Stimulated activated CD8-positive, alpha-beta memory T cell treated with anti-CD3 and anti-CD28 coated beads, Interleukin-15, amount 100 ng/mL, for 1 hour (primary cell): ENCODE measurements at places on chromosomes 6 and 20.

DNA sequence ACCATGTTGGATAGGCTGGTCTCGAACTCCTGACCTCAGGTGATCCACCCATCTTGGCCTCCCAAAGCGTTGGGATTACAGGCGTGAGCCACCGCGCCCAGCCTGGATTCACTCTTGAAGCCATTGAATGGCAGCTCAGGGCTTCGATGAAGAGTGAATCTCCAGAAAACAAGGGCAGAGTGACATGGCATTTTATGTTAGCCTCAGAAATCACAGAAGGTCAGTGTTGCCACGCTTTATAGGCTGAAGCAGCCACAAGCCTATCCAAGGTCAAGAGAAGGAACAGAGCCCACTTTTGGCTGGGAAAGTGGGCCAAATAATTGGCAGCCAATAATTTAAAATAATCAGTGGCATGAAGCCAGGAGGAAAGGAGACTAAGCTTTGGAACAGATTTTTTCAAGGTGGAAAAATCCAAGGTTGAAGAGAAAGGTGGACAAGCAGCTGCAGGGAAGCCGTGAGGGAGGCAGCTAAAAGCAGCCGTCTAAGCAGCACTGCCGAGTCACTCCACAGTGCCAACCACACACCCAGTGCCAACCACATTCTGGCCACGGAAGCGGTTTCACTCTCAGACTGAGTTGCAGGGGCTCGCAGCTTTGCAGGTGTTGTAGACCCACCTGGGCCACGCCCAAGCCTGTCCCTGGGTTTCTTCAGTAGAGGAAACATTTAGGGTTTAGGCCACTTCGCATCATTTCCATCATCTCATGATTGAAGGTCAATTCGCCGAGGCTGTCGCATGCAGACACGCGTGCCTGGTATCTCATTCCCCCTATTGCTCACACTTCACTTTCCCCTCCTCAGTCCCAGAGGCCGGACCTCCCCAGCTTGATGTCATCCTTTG is 17.4 kb upstream of the AVP start:
- DNase-seq = no peak

GRCh38 chr6:56220078-56220477 is 27.3 kb downstream of the COL21A1 start:
- DNase-seq = no peak

GRCh38 chr6:108580646-108581045 is 19.9 kb downstream of the FOXO3 start:
- no peak for DNase-seq

GRCh38 chr6:1630212-1630770 is 20.6 kb downstream of the FOXC1 start:
- DNase-seq = no peak

DNA sequence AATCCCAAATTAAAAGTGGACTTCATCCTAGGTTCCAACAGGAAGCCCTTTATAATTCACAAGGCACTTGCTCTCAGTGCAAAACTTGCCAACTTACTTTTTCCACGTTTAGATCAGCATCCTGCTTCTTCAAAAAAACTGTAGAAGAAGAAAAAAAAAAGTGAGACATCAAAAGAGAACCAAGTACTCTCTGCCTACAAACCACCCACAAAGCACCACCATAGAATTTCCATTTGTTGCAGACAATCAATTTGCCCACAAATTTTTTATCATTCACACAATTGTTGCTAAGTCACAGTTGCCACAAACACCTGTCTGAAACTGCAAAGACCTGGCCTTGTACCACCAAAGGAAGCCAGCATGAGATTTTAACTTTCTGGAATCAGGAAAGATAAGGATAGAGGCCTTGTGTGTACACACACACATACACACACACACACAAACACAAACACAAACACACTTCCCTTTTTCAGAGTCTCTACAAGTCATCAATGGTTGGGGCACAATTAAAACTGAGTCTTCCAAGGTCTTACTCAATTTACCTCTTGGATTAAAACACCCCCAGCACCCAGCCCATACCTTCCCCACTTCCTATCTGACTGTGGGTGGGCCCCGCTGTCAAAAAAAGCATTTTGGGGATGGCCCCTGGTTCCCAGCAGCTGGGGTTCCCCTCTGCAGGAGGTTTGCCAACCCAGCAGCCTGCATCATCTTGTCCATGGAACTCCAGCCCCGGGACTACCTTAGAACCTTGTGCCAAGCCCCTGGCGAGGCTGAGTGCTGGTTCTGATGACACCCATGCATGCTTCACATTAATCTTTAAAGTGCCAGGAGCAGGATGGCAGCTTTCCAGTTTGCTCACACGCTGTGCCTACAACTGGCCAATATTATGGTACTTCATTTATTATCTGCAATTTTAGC is 26.5 kb downstream of the FYN start:
- no peak for DNase-seq

DNA sequence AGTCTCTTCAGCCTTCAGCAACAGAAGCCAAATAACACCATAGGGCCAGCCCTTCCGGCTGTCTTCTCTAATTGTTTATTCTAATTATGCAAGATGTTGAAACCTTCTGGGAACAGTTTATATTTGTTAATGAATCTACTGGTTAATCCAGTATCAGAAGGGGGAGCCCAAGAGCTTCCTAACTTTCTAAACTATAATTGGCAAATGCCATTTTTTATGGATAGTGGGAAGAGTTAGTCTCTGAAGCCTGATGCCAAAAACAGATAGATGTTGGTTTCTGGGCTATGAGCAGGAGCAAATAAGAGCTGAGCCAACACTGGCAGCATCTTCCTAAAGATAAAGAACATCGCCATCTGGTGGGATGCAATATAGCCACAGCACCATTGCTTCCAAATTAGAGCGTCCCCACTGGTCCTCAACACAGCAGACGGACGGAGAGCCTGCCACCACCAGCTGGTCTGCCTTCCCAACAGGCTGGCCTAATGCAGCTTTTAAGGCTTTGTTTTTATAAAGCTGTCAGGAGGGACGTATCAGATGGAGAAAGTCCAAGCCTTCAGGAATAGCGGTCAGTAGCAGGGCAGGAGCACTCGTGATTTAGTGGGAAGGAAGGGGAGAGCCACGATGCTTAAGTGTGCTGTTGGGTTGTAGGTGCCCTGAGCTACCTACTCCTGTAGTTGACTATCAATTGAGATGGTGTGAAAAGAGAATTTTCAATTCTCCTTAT is 118.8 kb downstream of the RALGAPA2 start:
- DNase-seq = no peak

GRCh38 chr20:21534886-21535285 is 21.0 kb upstream of the NKX2-2 start:
- no peak for DNase-seq

DNA sequence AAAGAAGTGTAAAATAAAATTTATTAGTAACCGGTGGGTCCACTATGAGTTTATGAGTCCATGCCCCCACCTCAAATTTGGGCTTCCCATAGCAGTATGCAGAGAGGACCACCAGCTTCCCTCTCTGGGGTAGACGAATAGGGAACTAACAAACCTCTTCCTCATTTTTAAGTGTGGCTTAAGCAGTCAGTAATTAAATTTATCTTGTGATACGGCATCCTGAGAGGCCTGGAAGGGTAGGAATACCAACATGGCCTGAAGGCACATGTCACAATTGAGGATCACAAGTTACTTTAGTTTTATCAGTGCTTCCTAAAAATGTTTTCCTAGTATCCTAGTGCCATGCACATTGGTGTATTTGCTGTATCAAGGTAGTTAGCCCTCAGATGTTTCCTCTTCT is 239.9 kb downstream of the HIVEP2 start:
- no peak for DNase-seq

DNA sequence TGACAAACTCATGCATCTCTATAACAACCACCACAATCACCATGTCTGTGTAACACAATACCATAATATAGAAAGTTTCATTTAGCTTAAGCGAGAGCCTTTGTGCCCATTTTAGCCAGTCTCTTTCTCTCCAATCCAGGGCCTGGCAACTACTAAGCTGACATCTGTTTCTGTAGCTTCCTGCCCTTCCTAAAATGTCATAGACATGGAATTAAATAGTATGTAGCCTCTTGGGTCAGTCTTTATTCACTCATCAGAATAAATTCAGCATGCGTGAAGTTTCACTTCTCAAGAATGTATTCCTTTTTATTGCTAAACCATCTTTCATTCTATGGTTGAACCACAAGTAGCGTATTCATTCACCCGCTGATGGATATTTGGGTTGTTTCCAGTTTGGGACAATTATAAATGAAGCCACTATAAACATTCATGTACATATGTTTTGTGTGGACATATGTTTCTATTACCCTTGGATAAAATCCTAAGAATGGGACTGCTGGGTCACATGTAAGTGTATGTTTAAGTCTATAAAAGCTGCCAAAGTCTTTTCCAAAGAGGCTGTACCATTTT is 1.7 kb upstream of the TREM2 start:
- no peak for DNase-seq

GRCh38 chr6:38508286-38508685 is 131.4 kb downstream of the BTBD9 start:
- no peak for DNase-seq

DNA sequence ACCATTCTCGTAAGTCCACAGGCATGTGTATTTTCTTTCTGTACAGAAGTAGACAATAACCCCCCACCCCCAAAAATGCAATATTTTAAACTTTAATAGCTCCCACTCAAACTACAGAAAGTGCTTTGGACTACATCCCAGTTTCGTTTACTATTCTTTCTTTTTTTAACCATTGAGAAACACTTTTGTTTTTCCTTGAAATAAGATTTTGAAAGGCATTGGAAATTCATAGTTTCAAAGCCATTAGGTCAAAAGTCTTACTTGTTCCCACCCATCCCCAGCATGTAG is 140.0 kb downstream of the KIF16B start:
- DNase-seq = no peak

- no peak for DNase-seq
Measured at GRCh38 chr6:44068607-44069296, 58.5 kb downstream of the MRPL14 start.

- no peak for DNase-seq
Measured at GRCh38 chr6:113995634-113996033, 24.7 kb upstream of the HDAC2 start.

- DNase-seq = no peak
Measured at GRCh38 chr20:24958506-24959385, 9.7 kb downstream of the CST7 start.

DNA sequence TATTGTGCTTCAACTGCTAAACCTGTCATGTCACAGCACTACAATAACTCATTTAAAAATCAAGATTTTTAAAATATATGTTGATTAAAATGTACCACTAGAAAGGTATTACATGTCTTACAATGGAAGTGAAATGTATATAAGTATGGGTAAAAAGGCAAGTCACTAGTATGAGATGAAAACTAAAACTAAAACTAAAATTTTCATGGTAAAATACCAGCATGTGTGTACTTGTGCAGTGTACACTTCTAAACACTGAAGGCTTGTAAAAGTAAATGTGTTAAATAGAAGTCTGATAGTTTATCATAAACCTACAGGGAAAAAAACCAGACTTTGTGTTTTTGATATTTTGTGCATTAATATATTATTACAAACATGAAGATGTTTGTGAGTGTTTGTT is 13.7 kb upstream of the TMEM244 start:
- no peak for DNase-seq

- no peak for DNase-seq
Measured at GRCh38 chr6:150129616-150130505, 13.0 kb upstream of the PPP1R14C start.

GRCh38 chr20:62482146-62482809 is 6.5 kb upstream of the GATA5 start:
- DNase-seq = no peak

DNA sequence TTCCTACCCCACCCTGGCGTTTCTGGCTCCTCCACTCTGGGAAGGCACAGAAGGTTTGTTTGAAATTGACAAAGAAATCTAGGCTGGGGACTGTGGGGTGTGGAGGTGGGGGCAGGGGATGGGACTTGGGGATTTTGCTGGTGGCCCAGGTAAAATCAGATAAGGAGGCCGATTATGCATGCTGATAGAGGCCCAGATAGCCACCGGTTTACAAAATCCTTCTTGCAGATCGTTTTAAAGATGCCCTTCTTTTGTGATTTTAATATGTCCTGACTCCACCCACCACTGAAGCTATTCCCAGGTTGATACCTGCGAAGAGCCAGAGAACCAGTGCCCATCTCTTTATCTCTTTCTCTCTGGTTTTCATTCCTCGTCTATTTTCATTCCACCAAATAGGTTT is 104.9 kb downstream of the TFAP2C start:
- no peak for DNase-seq

- no peak for DNase-seq
Measured at GRCh38 chr6:80988892-80989291, 763.6 kb downstream of the TENT5A start.

- DNase-seq = no peak
Measured at GRCh38 chr20:44629017-44629385, 22.5 kb downstream of the ADA start.

DNA sequence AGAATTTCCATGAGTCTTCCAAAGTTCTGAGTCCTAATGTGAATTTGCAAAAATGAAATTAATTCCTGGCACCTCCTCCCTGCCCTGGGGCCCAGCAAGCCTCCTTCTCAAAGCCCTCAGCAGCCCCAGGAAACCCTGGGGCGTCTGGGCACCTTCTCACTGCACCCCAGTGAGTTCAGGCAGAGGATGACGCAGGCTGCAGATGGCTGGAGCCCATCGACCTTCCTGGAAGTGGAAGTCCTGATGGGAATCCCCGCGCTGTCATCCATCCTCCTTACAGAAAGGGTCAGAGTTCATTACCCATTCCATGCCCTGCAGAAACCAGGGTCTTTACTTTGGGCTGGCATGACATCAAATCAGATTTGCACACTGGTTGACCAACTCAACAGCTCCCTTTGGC is 31.6 kb downstream of the DLL1 start:
- no peak for DNase-seq

- no peak for DNase-seq
Measured at GRCh38 chr20:58908221-58908620, 55.7 kb downstream of the GNAS start.

DNA sequence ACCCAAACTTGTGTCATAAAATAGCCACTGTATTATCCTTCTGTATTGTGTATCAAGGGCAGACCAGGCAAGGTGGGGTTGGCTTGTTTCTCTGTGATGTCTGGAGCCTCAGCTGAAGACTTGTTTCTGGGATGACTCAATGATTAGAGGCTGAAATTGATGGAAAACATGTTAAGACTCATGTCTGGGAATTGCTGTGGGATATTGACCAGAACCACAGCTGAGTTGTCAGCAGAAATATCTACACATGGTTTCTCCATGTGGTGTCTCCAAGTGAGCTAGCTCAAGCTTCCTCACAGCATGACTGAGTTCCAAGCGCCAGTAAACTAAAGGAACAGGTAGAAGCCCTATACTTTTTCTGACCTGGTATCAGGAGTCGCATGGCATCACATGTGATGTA is 128.5 kb upstream of the SYNDIG1 start:
- no peak for DNase-seq

DNA sequence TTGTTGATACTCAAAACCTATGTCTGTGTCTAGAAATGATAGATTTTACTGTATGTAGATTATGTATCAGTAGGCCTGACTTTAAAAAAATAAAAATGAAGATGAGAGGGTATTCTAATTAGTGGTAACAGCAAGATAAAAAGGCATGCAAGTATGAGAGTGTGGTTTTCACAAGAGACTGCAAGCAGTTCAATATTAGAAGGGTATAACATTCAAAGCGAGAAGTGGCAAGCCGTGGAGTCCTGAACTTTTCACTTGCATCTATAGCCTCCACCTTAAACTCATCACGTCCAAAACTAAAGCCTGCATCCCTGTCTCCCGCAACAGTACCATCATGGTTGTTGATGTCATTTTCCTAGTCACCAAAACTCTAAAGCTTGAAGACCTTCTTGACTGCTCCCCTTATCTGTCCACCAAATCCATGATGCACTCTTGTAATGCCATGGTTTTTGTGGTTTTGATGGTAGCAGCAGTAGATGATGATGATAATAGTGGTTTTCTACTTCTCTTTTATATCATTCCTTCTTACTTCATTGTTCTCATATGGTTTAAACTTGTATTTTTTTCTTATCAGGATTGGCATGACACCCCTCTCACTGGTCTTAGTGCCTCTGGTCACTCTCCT is 9.2 kb upstream of the CGA start:
- DNase-seq = no peak
